ENCODE measurements at places on chromosomes 2 and 18.

GRCh38 chr18:2824865-2825264 is 21.9 kb upstream of the EMILIN2 start:
- no peak for DNase-seq

DNA sequence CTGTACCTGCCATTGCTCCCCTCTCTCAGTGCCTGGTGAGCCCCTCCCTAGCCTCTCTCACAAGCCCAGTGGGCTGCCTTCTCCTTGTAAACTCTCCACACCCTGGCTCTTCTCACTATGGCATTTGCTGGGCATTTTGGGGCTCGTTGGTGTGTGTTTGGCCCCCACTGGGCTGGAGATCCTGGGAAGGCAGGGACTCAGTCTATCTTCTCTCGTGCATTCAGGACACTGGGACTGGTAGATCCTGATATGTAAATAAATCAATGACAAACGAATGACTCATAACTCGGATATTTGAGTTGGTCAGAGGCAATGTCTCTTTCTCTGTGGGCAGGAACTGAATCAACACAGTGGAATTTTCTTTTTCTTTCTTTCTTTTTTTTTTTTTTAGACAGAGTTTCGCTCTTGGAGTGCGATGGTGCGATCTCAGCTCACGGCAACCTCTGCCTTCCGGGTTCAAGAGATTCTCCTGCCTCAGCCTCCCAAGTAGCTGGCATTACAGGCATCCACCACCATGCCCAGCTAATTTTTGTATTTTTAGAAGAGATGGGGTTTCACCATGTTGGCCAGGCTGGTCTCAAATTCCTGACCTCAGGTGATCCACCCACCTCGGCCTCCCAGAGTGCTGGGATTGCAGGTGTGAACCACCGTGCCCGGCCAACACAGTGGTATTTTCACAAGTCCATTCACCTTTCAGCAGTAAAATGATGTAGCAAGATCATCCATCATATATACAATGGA is 144.6 kb upstream of the SPRED2 start:
- DNase-seq: no peak

DNA sequence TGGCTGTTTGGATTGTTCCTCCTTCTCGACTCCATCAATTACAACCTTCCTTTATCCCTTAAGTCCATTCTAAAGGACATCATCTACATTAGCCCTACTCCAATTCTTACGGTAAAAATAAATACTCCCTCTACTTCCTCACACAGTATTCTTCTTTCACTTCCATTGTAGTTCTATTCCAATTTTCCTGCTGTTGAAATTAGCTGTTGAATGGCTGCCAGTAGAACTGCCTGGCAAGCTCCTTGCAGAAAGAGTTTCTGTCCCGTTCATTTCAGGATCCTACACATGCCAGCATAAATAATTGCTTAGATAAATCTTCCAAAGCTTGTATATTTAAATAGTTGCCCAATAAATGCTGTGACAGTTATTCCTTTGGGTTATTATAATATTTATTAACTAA is 459.3 kb upstream of the TRIB2 start:
- no peak for DNase-seq

DNA sequence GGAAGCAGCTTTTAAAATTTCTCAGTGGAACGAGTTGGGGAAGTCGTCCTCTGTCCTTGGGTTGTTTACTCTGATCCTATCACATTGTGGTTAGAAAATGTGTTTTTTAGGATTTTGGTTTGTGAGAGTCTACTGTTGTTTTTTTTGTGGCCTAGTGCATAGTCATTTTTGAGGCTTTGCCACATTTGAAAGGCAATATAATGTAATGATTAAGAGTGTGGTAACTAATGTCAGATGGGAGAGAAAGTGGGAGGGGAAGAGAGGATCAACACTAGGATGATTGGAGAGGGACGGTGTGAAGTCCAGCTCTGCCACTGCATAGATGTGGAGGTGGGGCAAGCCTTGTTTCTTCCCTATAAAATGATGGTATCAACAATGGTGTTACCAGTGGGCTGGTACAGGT is 8.5 kb downstream of the SP140L start:
- no peak for DNase-seq

DNA sequence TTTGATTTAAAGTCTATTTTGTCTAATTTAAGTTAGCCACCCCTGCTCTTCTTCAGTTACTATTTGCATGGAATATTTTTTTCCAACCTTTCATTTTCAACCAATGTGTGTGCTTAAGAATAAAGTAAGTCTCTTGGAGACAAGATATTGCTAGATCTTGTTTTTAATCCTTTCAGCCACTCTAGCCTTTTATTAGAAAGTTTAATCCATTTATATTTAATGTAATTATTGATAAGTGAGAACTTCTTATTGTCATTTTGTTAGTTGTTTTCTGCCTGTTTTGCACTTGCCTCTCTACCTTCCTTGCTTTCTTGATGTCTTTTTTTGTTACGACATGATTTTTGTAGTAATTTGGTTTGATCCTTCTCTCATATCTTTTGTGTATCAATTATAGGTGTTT is 46.4 kb downstream of the CCDC148 start:
- DNase-seq: no peak

- no peak for DNase-seq
Observed at GRCh38 chr2:133235968-133236367, 332.3 kb downstream of the NCKAP5 start.

DNA sequence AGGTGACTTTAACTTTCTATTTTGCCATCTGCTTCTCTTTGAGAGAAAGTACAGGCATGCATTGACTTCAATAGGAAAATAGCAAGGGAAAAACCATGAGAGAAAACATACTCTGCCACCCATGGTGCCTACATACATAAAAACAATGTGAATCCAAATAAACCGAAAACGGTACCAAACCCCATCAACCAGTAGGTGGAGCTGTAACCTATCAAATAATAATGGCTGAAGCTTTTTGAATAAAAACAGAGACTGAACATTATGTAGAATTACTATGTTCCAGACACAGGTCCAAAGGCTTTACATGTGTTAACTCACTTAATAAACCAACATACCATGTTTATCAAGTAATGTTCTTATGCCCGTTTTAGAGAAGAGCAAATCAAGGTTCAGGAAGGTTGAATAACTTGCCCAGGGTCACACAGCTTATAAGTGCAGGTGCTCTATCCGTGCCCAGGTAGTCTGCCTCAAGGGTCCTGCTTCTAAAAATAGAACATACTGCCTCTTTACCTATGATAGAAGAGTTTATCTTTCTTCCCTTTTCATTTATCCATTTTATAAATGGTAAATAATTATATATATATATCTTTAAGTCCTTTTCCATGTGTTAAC is 293.9 kb upstream of the SYT4 start:
- no peak for DNase-seq
